ENCODE measurements at places on chromosomes 12 and 14.

DNA sequence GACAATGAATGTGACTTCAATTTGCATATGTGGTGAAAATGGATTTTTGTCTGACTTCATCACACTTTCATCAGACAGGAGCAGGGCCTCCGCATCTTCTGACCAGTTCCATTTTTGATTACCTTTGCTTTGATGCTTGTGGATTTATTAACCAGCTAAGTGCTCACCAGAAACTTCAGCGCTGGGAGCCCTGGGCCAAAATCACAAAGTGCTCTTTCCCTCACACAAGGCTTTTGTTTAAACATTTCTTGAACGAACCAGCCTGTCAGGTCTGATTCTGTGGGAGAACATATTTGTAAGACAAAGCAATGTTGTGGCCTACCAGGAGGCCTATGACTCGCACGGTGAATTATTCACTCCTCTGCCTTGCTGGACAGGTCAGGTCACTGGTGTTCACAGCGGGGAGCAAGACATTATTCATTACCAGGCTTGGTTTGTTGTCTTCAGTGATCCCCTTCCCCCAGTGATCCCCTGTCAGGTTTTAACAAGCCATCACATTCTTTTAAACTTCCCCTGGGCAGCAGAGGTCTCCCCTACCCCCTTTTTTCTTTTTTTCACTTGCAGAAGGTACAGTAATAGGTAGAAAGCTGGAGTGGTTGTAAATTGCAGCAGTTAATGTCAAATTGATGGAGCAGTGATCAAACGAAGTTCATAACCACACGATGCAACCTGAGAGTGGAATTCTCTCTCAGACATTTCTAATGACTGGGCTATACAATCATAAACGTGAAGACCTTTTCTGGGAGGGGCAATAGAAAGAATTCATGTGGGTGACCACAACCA is 167.5 kb upstream of the PRICKLE1 start:
- no peak for DNase-seq

DNA sequence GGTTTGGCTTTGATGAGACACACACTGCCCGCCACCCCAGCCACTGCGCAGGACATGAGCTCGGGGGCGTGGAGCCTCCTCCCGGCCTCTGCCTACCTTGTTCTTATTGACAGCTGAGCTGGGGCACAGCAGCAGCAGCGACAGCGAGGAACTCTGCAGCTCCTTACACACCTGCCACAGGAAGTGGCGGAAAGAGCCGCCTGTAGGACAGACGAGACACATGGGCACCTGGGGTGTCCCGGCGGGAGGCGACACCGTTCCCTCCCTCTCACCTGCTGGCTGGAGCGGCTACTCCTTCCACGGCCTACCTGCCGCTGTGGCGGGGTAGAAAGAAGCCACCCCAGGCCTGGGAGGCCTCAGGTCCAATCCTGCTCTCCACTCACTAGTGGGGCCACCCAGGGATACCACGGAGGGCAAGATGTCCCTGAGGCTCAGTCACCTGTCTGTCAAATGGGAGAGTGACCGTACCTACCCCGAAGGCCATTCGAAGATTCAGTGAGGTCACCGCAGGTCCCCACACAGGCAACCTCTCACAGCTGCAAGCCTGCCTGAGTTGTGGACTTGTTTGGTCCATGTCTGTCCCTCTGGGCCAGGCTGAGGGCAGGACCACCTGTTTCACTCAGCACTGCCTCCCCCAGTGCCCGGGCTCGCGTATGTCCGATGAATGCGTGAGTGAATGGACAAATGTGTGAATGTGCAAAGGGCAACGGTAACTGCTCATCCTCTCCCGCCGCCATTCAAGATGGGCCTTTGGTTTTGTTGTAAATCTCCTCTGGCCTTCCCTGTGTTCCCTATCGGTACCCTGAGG is 42.6 kb downstream of the TRAFD1 start:
- no peak for DNase-seq

GRCh38 chr12:30047516-30048254 is 263.9 kb upstream of the TMTC1 start:
- DNase-seq = no peak

- DNase-seq = no peak
Observed at GRCh38 chr12:112586148-112586783, 167.5 kb downstream of the PTPN11 start.

- DNase-seq = no peak
Observed at GRCh38 chr14:102825307-102826095, 48.3 kb downstream of the TRAF3 start.

Measured in CD4-positive, alpha-beta T cell treated with Interferon alpha-2 for 1 hour (primary cell).